NCI-H1105 (cell line): ENCODE measurements at places on chromosomes 6 and 20.
A peak's percentile ranks its signal among the peaks of the same experiment; 100 is the strongest.

DNA sequence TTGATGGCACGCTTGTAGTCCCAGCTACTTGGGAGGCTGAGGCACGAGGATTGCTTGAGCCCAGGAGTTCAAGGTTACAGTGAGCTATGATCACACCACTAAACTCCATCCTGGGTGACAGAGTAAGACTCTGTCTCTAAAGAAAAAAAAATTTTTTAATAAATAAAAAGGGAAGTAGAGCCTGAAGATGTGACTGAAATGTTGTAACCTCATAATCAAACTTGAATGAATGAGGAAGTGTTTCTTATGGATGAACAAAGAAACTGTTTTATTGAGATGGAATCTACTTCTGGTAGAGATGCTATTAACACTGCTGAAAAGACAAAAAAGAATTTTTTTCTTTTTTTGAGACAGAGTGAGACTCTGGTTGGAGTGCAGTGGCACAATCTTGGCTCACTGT lies 6.7 kb downstream of the MAK start:
- no peak for DNase-seq

GRCh38 chr6:37131104-37131959 lies 38.6 kb upstream of the PIM1 start:
- DNase-seq = peak; percentile 71

GRCh38 chr20:51802170-51802751 lies at the start of gene SALL4:
TSS of gene SALL4 (minus strand) at chr20:51802521. CDS start at chr20:51802408, 113 bp downstream.
- DNase-seq = no peak

- DNase-seq = peak; percentile 33
These were observed 315.9 kb downstream of the NKAIN2 start for GRCh38 chr6:124119596-124119995.

DNA sequence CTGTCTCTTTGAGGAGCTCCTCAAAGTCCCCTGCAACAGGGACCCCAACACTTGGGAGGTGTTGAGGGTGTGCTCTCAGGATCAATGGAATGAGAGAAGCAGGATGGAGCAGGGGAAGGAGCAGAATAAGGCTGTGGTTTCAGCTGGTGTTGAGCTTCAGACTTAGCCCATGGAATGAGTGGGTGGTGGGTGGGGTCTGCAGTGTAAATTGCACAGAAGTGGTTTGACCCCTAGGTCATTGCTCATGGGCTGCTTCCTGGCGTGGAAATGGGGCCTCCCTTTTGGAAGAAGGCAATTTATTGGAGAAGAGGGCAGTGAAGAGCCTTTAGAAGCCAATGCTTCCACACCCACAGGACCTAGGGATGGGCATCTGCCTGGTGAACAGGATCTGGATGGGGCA lies 37.0 kb upstream of the KCNG1 start:
- no peak for DNase-seq

- peak; percentile 35 for DNase-seq
These were observed 62.2 kb upstream of the DDR1 start for GRCh38 chr6:30821862-30822784.

DNA sequence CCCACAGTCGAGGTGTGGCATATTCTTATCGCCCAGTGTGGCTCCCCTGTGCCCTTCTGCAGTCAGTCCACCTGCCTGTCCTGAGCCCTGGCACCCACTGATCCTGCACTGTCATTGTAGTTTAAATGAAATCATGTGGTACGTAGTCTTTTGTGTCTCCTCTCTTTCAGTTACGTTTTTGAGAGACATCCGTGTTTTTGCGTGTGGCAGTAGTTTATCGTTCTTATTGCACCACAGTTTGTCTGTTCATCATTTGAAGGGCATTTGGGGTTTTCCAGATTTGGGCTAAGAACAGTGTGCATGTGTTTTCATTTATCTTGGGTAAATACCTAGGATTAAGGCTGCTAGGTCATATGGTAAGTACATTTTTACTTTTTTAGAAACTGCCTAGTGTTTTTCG lies 49.3 kb downstream of the SPATA2 start:
- no peak for DNase-seq

DNA sequence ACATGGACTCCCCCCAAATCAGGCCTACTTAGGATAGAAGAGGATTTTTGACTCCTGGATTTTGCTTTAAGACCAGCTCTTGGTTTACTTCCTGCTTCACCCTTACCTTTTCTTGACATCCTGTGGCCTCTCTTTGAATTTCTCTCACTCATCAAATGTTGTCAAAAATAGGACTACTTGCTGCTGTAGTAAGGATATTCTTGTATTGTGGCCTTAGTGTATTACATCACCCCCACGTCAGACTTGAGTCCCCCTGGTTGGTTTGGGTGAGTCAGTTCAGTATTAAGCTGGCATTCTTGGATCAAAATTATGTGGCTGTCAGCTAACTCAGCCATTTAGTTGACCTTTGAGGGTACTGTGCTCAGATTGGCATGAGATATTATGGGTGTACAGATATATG lies 1.1 kb downstream of the TPX2 start:
- no peak for DNase-seq

GRCh38 chr6:14634072-14634471 lies 516.5 kb downstream of the CD83 start:
- DNase-seq = no peak

- DNase-seq = no peak
These were observed 46.4 kb upstream of the ADTRP start for GRCh38 chr6:11824986-11825385.

DNA sequence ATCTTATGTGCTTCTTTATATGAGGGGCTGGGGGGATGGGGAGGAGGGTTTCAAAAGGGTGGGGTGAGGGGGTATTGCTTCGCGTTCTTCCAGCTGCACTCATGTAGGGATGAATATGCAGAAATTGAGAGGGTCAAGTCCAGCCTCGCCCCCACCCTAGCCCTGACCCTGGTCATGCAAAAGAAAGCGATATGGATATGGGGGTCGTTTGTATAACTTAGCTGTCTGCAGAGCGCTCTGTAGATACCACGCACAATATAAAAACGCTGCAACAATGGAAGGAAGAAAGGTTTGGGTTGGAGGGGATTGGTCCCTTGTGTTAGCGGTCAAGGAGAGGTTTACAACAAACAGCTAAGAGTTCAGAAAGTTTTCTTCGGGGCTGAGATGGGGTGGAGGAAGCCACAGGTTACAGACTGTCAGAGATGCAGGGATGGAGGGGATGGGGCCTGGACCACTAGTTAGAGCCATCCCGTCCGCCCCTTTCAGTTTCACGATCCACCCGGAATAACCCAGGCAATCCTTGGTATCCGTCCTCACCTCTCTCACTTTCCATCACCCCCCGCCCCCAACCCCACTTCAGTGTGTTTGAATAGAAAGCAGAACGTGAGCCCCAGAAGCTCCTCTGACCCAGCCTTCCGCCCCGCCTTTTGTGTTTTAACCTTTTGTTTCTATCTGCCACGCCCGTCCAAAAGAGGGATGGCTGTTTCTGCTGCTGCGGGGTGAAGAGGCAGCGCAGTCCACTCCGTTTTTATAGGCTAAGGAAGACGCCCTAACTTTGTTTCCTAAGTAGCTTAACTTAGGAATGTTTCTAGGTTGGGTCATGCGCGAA lies 73.5 kb downstream of the SOX4 start:
- DNase-seq = peak; percentile 47

- DNase-seq = no peak
These were observed 13.9 kb downstream of the LRFN2 start for GRCh38 chr6:40573221-40573620.

DNA sequence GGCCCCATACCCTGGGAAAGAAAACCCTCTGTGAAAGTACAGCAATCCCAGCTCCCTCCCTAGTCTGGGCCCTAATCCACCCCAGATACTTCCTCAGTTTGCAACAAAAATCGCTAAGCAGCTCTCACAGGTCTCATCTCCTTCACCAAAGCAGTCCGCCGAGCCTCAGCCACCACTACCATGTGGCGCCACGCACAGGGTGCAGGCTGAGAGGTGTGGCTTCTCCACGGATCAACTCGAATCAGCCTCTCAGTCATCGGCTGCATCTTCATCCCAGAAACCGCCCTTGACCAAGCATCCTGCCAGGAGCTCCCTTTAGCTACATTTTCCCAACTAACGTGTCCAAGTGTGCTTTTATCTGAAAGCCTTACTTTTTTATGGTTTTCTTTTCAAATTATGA lies 50.7 kb downstream of the ANKRD60 start:
- no peak for DNase-seq

DNA sequence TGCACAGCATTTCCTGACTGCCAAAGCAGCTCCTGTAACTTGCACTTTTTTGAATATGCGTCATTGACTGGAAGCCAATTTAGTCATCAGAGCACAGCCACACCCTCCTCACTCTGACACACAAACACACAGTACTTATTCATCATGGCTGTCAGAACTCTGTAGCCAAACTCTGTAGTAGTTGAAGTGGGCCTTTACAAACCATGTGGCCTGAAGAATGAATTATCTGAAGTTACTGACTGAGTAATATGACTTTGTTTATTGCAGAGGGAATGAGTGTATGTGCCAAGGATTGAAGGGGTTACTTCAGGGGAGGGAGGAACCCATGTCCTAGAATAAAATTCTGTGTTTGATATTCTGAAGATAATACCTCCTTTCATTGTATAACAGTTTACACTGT lies 102.7 kb downstream of the FIG4 start:
- peak; percentile 63 for DNase-seq

DNA sequence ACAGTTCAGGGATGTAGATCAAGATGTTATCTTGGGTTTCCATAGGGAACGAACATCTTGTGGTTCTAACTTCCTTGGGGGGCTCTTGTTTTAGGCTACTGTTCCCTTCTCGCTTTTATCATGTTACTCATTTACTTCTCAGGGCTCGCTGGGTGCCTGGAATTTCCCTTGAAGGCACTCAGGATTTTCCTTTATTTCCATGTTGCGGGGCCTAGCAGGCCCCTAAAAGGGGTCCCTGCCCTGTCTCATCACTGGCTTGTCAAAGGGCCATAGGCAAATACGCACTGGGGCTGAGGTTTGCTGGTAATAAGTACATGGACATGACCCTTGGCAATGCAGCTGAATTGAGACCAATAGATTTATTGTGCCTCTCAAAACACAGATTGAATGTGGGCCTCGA lies 262.3 kb downstream of the CDH4 start:
- no peak for DNase-seq

- no peak for DNase-seq
These were observed 87.0 kb downstream of the TXNDC5 start for GRCh38 chr6:7823552-7823951.

GRCh38 chr6:3881711-3882421 lies 32.7 kb downstream of the FAM50B start:
- DNase-seq = no peak

- DNase-seq = no peak
These were observed 24.5 kb downstream of the PLCG1 start for GRCh38 chr20:41161886-41162285.

DNA sequence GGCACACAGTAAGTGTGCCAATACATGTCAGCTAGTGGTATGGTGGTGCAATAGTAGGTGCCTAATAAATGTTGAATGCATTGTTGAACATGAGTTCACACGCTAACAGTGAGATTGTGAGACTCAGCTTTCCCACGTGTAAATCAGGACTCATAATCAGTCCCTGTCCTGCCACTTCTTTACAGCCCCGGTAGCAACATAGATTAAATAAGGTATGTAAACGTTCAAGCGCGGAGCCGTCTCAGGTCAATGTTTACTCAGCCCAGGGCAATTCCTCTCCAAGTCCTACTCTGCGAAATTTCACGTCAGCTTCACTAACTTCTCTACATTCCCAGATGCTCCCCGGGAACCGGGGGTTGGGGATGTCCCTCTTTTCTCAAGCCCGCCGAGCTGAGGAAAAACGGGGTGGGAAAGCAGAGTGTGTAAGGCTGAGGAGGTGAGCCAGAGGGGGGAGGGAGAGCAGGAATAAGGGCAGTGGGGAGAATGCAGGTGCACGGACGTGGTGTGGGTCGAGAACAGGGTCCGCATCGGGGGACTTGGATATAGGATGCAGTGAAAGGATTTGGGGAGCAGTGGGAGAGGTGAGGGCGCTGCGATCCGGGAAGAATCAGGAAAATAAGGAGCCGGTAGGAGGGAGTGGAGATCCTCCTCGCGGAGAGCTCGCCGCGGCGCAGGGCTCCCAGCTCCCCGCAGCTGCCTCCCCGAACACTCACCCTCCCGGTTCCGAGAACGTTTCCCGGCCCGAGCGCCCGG lies 544 bp upstream of the TP53INP2 start:
- no peak for DNase-seq

GRCh38 chr6:108157234-108157980 lies 8.4 kb upstream of the NR2E1 start:
- no peak for DNase-seq

- peak; percentile 98 for DNase-seq
These were observed 10.5 kb downstream of the SYTL3 start for GRCh38 chr6:158660333-158660754.

DNA sequence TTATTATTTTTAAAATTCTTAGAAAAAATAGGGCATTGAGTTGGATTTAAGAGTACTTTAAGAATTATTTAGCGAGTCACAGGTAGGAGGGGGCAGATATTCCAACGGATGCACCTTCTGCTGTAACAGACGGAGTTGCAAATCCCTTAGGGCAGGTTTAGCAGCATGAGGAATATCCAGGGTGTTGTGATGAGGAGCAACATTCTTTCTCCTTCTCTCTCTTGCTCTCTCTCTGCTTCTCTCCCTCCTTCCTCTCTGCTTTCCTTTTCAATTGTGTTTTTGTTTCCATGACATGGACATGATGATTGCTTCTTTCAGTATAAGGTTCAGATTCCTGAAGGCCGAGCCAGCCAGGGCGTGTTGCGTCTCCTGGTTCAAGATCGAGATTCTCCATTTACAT lies 28.9 kb downstream of the CDH26 start:
- DNase-seq = no peak

- DNase-seq = no peak
These were observed 14.3 kb upstream of the SIRT5 start for GRCh38 chr6:13559968-13560650.

- DNase-seq = no peak
These were observed 20.8 kb downstream of the MUC22 start for GRCh38 chr6:31031095-31031494.

- no peak for DNase-seq
These were observed 68.5 kb downstream of the ELOVL5 start for GRCh38 chr6:53280207-53280606.

DNA sequence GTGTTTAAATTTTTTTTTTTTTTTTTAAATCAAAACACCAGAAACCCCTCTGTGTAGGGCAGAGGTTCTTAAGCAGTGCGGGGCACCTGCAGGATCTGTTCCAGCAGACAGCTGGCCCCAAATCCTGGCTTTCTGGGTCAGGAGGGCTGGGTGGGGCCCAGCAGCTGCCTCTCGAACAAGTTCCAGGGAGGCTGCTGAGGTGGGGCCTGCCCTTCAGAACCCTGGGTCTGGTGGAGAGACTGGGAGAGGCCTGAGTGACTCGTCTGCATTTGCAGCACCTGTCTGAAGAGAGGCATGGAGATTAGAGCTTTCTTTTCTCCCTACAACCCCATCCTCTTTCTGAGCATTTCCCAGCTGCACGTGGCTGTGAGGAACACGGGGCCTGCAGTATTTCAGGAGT lies 8.4 kb downstream of the PSMG4 start:
- DNase-seq = no peak

- no peak for DNase-seq
These were observed 95.8 kb upstream of the GCM1 start for GRCh38 chr6:53244399-53244931.

DNA sequence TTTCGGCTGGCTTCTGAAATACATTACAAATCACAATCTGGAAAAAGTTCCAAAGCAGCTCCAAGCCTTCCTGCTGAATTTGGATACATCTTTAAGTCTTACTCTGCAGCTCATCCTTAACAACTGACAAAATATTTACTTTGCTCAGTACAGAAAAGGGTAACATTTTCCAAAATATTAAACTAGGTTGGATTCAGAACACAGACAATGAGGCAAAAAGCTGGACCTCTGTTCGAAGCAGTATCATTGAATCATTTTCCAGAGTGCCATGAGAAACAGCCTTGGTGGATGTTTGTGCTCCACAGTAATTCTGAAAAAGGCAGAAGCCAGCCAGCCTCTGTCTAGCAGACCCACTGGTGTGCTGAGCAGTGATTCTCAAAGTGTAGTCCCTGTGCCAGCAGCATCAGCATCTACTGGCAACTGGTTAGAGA lies 162.1 kb downstream of the AIG1 start:
- DNase-seq = no peak
